ENCODE measurements at places on chromosomes 7 and 10.
A peak's percentile ranks its signal among the peaks of the same experiment; 100 is the strongest.

DNA sequence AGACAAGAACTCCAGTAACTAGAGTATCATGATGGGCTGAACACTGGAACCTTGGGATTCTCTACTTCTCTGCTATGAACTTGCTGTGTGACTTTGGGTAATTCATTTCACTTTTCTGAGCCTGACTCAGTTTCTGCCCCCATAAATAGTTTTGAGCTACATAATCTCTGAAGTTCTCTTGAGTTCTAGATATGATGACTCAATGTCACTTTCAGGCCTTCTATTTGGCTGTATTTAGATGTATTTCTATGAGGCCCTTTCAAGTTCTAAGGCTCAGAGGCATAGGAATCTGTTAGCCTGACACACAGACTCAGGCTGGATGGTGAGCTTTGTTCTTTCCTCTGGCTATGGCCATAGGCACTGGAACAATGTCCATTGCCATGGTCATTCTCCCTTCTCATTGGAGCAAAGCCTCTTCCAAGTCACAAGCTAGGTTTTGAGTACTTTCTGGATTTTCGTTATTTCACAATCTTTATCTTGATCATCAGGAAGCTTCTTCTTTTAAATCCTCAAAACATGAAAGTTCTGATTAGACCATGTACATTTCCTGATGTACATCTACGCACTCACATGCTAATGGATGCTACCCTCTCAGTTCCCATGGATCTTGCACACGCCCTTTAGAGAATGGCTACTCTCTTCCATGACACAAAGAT lies 101.6 kb downstream of the TES start:
- no peaks in the 10 kb centered on the region for H3K36me3 ChIP-seq
- no peak for DNase-seq
- no peak overlapping the region for H3K27ac ChIP-seq
- H3K4me1 ChIP-seq: no peaks in the 10 kb centered on the region

- H3K4me3 ChIP-seq: no peak overlapping the region
- H3K4me1 ChIP-seq: no peaks in the 10 kb centered on the region
- no peaks in the 10 kb centered on the region for H3K27me3 ChIP-seq
- DNase-seq: no peak
Measured at GRCh38 chr10:29107866-29108498, 180.9 kb upstream of the LYZL1 start.

DNA sequence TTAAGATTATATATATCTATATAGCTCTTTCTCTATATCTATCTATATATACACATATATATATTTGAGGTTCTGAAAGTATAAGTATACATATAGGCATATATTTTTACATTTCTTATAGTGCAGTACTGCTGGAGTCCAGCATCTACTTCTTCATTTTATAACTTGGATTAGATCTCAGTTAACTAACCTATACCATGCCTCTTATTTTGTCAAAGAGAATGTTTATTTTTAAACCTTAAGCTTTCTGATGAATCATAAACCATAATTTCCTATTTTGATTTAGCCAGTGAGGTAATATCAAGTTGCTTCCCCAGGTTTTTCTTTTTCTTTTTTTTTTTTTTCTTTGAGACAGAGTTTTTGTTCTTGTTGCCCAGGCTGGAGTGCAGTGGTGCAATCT lies 8.1 kb downstream of the ZNF32 start:
- H3K36me3 ChIP-seq: peaks cover 35% of the 10 kb centered on the region
- H3K27me3 ChIP-seq: peaks cover 8% of the 10 kb centered on the region
- H3K4me1 ChIP-seq: peaks cover 1% of the 10 kb centered on the region
- no peak overlapping the region for H3K4me3 ChIP-seq

DNA sequence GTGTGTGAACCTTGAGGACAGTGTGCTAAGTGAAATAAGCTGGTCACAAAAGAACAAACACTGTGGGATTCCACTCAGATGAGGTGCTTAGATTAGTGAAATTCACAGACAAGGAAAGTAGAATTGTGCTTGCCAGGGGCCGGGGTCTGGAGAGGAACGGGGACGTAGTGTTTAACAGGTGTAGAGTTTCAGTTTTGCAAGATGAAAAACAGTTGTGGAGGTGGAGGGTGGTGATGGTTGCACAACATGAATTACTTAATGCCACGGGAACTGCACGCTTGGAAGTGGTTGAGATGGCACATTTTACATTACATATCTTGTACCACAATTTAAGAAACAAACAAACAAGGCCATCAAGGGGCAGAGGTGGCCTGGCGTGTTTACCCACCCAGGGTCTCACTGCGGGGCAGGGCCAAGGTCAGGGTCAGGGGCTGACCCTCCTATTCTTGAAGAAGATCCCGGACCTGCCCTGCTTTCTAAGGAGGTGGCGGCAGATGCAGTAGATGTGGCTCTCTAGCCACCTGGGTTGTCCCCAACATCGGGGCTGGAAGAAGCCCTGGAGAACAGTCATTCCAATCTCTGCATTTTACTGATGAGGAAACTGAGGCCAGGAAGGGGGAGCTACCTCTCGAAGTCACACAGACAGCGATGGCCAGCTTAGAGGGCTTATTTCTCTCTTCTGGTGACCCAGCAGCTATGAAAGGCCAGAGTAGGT lies 91.5 kb upstream of the LRRC4 start:
- H3K27me3 ChIP-seq: peaks cover 4% of the 10 kb centered on the region
- H3K4me3 ChIP-seq: no peak overlapping the region
- peaks cover 6% of the 10 kb centered on the region for H3K4me1 ChIP-seq
- no peak for DNase-seq
- no peaks in the 10 kb centered on the region for H3K36me3 ChIP-seq

DNA sequence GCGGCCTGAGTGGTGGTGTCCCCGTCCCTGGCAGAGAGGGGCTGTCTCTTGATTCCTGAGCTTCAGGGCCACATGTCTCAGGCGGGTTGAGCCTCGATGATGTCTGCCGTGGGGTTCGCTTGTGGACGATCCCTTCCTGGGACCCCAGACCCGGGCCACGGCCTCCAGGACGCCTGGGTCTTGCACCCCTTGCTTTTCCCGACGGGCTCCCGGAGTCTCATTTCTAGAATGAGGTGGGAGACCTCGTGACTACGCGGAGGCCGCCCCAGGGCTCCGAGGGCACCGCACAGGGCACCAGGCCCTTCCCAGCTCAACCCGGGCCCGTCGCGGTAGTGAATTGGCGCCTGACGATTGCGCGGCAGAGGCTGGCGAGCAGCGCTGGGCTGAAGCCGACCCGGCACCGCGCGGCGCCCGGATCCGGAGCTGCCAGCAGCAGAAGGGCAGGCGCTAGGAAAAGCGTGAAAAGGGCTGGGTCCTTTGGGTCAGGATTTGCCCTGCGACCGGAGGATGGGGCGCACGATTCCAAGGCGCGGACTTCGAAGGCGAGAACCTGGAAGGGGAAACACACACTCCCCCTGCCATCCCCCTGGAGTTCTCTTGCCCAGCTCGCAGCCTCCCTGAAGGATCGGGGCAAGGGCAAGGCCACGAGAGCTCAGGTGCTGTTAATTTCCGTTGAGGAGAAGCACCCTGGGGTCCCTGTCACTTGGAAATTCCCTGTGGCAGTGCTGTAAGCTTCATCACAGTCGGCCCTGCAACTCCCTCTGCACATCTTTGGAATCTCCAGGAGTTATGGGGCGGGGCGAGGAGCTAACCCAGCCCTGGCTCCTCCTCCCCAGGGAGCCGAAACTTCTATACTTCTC lies 15.5 kb downstream of the TLX1 start:
- no peak overlapping the region for H3K4me3 ChIP-seq
- peaks cover 5% of the 10 kb centered on the region for H3K4me1 ChIP-seq
- no peaks in the 10 kb centered on the region for H3K36me3 ChIP-seq
- DNase-seq: no peak
- no peak overlapping the region for H3K27ac ChIP-seq

GRCh38 chr10:132515811-132516726 lies 21.5 kb upstream of the INPP5A start:
- DNase-seq: no peak
- H3K4me3 ChIP-seq: no peak overlapping the region
- no peaks in the 10 kb centered on the region for H3K27me3 ChIP-seq
- no peak overlapping the region for H3K27ac ChIP-seq

DNA sequence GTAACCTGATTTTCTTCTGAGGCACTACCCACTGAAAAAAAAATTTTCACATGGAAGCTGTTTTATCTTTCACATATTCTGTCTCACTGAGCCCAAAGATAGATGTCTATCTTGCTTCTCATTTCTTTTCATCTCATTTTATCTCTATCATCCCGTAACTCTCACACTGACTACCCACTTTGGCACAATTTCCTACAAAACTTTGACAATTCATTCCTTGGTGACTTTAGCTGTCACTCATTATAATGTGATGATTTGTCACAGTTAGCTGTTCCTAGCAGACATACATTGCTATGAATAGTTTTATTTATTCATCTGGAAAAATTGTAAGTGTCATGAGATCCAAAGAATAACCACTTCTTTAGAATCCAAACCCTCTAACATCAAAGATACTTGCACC lies 589.9 kb upstream of the TEX47 start:
- no peak overlapping the region for H3K4me3 ChIP-seq
- DNase-seq: no peak
- H3K27me3 ChIP-seq: no peaks in the 10 kb centered on the region
- no peaks in the 10 kb centered on the region for H3K4me1 ChIP-seq

DNA sequence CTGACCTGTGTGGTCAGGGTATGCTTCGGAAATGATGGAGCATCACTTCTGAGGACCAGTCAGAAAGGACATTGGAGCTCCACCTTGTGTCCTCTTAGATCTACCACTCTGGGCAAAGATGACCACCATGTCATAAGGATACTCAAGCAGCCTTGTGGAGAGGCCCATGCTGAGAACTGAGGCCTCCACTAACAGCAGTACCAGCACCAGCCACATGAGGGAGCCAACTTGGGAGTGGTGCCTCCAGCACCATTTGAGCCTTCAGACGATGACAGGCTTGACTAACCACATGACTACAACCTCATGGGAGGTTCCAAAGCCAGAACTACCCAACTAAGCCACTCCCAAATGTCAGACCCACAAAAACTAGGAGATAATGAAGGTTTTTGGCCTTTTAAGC lies 116.0 kb downstream of the NPTX2 start:
- DNase-seq: no peak
- no peaks in the 10 kb centered on the region for H3K36me3 ChIP-seq
- H3K27me3 ChIP-seq: peaks cover 4% of the 10 kb centered on the region
- H3K27ac ChIP-seq: no peak overlapping the region
- H3K4me1 ChIP-seq: no peaks in the 10 kb centered on the region
- H3K4me3 ChIP-seq: no peak overlapping the region

GRCh38 chr7:496528-497295 lies 22.9 kb downstream of the PDGFA start:
- DNase-seq: no peak
- no peak overlapping the region for H3K4me3 ChIP-seq
- H3K27me3 ChIP-seq: peaks cover 1% of the 10 kb centered on the region
- no peaks in the 10 kb centered on the region for H3K4me1 ChIP-seq
- no peak overlapping the region for H3K27ac ChIP-seq
- no peaks in the 10 kb centered on the region for H3K36me3 ChIP-seq

DNA sequence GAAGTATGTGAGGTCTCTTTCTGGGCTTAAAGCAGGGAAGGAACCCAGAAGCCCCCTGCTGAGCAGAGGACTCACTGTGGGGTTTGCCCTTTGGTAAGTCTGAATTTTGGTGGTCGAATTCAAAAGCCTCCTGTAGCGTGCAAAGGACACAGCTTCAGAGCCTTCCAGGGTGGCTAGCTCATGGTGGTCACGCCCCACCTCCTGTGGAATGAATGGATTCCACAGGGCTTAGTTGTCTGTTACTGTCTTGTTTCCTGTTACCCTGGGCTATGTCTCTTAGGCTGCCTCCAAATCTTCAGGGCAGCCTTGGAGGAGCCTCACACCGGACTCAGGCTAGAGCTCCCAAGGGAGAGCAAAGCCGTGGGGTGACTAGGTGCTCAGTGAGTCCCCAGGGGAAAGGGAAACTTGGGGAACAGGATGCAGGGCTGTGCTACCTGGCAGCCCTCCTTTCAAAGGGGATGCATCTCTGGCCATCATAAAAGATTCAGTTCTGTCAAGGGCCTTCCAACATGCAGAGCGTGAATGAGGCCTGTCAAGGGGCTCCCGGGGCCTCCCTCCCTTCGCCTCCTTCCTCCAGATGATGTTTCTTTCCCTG lies 211.7 kb downstream of the CCSER2 start:
- no peaks in the 10 kb centered on the region for H3K36me3 ChIP-seq
- H3K4me1 ChIP-seq: peaks cover 7% of the 10 kb centered on the region
- DNase-seq: no peak
- peaks cover 12% of the 10 kb centered on the region for H3K27me3 ChIP-seq
- no peak overlapping the region for H3K4me3 ChIP-seq

DNA sequence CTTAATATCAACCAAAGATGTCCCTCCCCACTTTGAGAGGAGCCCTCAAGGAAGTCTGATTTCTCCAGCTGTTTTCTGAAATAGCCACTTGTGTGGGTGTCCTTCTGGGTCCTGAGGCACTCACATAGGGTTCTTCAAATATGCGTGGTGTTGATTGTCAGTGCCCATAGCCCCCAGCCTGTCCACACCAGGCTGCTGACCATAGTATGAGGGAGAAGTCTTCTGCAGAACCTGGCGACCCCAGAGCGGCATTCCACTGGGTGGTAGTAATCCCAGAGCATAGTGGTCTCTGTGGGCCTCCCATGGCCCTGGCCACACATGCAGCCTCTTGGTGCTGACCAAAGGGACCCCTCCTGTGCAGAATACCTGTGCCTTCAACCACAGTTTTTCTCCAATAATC lies 82.7 kb upstream of the MACROH2A2 start:
- H3K4me1 ChIP-seq: no peaks in the 10 kb centered on the region
- peaks cover 10% of the 10 kb centered on the region for H3K27me3 ChIP-seq
- H3K27ac ChIP-seq: no peak overlapping the region
- no peaks in the 10 kb centered on the region for H3K36me3 ChIP-seq
- no peak for DNase-seq

GRCh38 chr7:44196450-44196872 lies 4.3 kb upstream of the YKT6 start:
- H3K4me1 ChIP-seq: peaks cover 3% of the 10 kb centered on the region
- H3K27me3 ChIP-seq: peaks cover 6% of the 10 kb centered on the region
- no peaks in the 10 kb centered on the region for H3K36me3 ChIP-seq
- H3K4me3 ChIP-seq: no peak overlapping the region

DNA sequence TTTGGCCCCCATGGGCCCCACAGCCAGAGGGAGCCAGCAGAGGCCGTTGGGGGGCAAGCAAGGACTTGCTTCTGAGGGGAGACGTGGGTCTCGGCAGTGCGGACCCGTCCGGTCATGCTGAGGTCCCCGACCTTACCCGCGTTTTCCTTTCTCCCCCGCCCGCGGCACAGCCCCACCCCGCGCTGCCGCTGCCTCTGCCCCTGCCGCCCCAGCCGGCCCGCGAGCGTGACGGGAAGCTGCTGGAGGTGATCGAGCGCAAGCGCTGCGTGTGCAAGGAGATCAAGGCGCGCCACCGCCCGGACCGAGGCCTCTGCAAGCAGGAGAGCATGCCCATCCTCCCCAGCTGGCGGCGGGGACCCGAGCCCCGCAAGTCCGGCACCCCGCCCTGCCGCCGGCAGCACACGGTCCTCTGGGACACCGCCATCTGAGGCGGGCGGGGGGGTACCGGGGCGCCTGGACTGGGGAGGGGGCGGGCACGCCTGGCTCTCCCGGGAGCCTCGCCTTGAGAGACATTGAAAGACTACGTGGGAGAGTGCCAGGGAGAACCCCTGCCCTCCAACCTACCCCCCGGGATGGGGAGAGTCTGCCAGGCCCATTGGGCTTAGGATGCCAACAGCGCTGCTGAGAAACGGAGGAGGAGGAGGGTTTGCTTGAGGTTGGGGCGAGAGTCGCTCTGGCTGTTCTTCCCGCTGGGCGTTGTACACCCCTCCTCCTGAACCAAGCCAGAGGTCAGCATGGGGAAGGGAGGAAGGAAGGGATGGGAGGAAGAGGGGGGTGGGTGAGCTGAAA lies 9.9 kb downstream of the NYAP1 start:
- H3K27me3 ChIP-seq: peaks cover 8% of the 10 kb centered on the region
- no peak overlapping the region for H3K27ac ChIP-seq
- peaks cover 6% of the 10 kb centered on the region for H3K4me1 ChIP-seq
- DNase-seq: peak; percentile 38

GRCh38 chr7:123004931-123005330 lies 9.4 kb upstream of the TAS2R16 start:
- H3K27me3 ChIP-seq: no peaks in the 10 kb centered on the region
- H3K27ac ChIP-seq: no peak overlapping the region
- no peak for DNase-seq
- no peak overlapping the region for H3K4me3 ChIP-seq
- H3K36me3 ChIP-seq: no peaks in the 10 kb centered on the region
- H3K4me1 ChIP-seq: no peaks in the 10 kb centered on the region
